ENCODE measurements at places on chromosomes 11 and 22. TPM values are rescaled to one million over a fixed set of nuclear protein-coding genes. Genes with fewer than 3 reads are reported as not detected.

FDXACB1 gene
- total RNA-seq = 0.93 TPM

YPEL1 gene
- 2.9 TPM for total RNA-seq

MRPL40 gene
- 70.5 TPM for total RNA-seq

SYVN1 gene
- total RNA-seq = 56.1 TPM

- H3K4me1 ChIP-seq = no peaks in the 10 kb centered on the region
- no peak for DNase-seq
- no peak overlapping the region for H3K27ac ChIP-seq
- peaks cover 2% of the 10 kb centered on the region for H3K27me3 ChIP-seq
Observed at GRCh38 chr11:127943763-127944162, 643.6 kb downstream of the ETS1 start.

- H3K4me1 ChIP-seq = peaks cover 28% of the 10 kb centered on the region
- H3K4me3 ChIP-seq = no peak overlapping the region
- no peaks in the 10 kb centered on the region for H3K27me3 ChIP-seq
- no peak for DNase-seq
Observed at GRCh38 chr11:102135256-102135655, 25.0 kb downstream of the YAP1 start.

GRCh38 chr11:29606330-29607031, 410.3 kb downstream of the KCNA4 start:
- H3K27ac ChIP-seq = no peak overlapping the region
- H3K4me3 ChIP-seq = no peak overlapping the region
- no peaks in the 10 kb centered on the region for H3K27me3 ChIP-seq
- DNase-seq = no peak

DNA sequence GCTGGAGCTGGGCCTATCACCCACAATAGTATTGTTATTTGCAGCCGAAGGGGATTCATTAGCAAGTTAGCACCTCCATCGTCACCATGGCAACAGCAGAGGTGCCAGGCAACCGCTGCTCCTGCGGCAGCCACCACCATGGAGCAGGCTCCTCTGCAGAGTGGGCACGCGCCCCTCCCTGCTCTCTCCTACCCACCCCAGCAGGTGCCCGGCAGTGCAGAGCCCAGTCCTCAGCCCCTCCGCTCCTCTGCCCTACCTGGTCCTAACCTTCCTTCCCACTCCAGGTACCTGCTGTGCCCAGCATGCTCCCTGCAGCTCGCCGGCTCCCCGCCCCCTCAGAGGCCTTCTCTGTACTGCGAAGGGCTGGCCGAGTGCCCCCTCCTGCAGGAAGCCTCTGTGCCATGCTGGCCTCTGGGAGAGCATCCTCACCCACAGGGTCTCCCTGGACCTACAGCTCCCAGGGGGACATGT, 3.6 kb downstream of the DUSP8 start:
- H3K4me3 ChIP-seq = no peak overlapping the region
- no peak for DNase-seq
- peaks cover 7% of the 10 kb centered on the region for H3K36me3 ChIP-seq
- no peak overlapping the region for H3K27ac ChIP-seq
- H3K27me3 ChIP-seq = no peaks in the 10 kb centered on the region

DNA sequence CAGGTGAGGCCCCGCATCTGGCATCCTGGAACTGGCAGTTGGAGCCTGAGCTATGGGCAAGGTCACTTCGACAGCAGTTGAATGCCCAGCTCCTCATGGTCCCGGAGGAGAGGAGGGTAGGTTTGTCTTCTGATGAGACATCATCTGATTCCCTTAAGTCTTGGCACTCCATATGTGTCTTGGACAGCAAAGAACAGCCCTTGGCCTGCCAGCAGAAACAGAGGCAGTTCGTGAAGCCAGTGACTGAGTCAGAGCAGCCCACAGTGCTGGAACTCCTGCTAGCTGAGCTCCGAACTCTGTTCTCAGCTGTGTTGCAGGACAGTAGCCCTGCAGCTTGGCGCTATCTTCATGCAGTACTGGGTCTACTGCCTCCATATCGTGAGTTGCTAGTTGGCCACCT, 1.0 kb downstream of the DNHD1 start:
- H3K4me1 ChIP-seq = no peaks in the 10 kb centered on the region
- no peak overlapping the region for H3K4me3 ChIP-seq
- H3K27ac ChIP-seq = no peak overlapping the region
- H3K36me3 ChIP-seq = peaks cover 46% of the 10 kb centered on the region
- DNase-seq = no peak

DNA sequence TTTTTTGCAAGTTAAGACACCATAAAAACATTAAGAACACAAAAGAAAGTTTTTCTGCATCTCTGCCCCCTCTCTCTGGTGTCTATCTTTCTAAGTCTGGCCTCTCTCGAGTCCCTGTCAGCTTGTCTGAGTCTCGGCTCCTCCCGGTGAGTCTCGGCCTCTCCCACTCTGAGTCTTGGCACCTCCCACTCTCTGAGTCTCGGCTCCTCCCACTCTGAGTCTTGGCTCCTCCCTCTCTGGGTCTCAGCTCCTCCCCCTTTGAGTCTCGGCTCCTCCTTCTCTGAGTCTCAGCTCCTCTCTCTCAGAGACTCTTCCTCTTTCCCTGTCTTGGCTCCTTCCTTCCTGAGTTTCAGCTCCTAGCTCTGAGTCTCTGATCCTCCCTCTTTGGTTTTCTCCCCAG, 72.5 kb upstream of the AMPD3 start:
- no peak for DNase-seq
- H3K4me3 ChIP-seq = no peak overlapping the region
- H3K27ac ChIP-seq = no peak overlapping the region
- no peaks in the 10 kb centered on the region for H3K36me3 ChIP-seq

All from psoas muscle (tissue), 8 donors.